ENCODE measurements at places on chromosomes 5 and 9. TPM values are rescaled to one million over a fixed set of nuclear protein-coding genes. Genes with fewer than 3 reads are reported as not detected.

DNA sequence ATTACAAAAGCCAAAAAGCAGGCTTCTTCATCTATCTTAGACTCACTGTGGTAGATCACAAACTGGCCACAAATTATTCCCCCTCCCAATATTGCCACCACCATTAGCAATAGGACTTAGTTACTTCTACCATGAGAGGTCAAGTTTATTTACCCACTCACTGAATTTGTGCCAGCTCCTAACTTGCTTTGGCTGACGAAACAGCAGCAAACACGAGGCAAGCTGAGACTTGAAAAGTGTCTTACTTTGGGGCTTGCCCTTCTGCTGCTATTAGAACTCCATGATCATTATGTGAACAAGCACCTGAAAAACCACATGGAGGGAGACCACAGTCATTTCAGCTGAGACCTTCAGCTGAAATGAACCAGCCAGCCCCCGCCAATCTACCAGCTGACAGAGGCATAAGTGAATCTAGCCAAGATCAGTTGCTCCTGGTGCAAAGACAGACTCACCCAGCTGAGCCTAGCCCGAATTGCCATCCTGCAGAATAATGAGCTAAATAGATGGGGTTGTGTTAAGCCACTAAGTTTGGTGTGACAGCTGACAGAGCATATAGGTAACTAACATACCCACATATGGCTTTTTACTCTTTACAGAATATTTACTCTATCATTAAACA lies 5.7 kb downstream of the WDR41 start:
- no peak for DNase-seq

GRCh38 chr5:171745602-171746001 lies 40.0 kb upstream of the SMIM23 start:
- no peak for DNase-seq

DNA sequence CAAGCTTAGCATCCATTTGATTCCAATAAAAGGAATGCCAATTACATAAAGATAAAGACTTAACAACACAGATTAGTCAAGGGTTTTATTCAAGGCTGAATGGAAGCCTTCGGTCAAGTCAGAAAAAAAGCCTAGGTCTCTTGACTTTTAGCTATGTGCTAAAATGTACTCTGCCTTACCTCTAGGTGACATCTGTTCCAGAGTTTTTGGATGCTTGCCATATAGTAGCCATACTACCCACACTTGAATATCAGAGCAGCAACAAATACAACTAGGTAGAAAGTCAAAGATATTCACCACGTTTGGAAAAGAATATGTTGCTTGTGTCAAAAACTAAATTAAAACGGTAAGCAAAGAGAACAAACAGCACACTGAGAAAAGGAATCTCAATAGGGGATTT lies 484.7 kb downstream of the ELAVL2 start:
- DNase-seq, result no peak

SH3GL2 gene
- not detected for total RNA-seq

PTGDS gene
- not detected for total RNA-seq

- DNase-seq, result no peak
Observed at GRCh38 chr5:56800186-56800585, 15.2 kb upstream of the MAP3K1 start.

GRCh38 chr9:36551910-36552309 lies 20.8 kb upstream of the MELK start:
- DNase-seq, result no peak

GPRIN1 gene
- under 0.01 TPM for total RNA-seq

DNA sequence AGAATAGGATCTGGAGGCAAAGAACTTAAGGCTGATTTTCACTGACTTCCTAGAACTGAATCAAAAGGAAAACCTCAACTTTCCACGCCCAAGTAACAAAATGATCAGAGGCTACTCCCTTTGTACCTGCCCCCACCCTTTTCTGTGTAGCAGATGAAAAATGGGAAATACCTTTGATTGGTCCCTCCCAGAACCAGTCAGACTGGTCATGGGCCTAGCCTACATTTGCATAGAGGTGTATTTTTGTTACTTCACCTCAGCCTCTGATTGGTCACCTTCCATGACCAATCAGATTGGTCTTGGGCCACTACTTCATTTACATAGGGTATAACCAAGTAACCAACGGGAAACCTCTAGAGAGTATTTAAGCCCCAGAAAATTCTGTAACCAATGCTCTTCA lies 1553.5 kb upstream of the C9orf72 start:
- no peak for DNase-seq

DNA sequence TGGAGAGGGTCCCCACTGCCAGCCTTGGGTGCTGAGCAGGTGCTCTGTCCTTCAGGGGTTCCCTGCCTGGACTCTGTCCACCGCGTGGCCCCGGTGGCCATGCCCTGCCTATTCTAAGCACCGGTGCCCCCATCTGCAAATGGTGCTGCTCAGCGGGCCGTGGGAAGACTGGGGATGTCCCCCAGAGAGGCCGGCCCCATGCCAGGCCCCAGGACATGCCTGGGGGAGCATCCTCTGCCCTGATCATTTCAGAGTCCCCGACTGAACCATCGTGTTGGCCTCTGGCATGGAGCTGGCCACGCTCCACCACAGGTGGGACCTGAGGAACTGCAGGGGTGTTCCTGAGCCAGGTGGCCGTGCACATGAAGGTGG lies 64.7 kb downstream of the RXRA start:
- DNase-seq, result no peak

- no peak for DNase-seq
Observed at GRCh38 chr9:104779334-104779733, 15.4 kb downstream of the NIPSNAP3B start.

DNA sequence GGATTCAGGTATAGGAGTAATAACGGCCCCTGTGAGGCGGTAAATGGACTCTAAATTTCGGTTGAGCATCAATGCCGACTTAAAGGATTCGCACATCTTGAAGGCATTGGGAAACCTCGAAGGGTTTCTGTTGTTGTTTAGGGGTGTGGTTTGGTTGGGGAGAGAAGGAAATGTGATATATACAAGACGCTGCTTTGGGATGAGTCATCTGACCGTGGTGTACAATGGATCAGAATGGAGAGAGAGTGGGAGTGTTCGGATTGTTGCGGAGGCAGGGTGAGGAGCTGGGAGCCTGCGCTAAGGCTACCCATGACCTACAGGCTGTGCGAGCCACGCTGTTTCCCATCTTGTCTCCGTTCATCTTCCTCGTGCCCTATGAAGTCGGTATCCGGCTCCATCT lies 60.4 kb upstream of the ERCC6L2 start:
- no peak for DNase-seq

GRCh38 chr9:123775289-123776284 lies 154.3 kb downstream of the DENND1A start:
- no peak for DNase-seq

GRCh38 chr9:82031538-82032280 lies 43.1 kb downstream of the SPATA31D1 start:
- DNase-seq, result no peak

DNA sequence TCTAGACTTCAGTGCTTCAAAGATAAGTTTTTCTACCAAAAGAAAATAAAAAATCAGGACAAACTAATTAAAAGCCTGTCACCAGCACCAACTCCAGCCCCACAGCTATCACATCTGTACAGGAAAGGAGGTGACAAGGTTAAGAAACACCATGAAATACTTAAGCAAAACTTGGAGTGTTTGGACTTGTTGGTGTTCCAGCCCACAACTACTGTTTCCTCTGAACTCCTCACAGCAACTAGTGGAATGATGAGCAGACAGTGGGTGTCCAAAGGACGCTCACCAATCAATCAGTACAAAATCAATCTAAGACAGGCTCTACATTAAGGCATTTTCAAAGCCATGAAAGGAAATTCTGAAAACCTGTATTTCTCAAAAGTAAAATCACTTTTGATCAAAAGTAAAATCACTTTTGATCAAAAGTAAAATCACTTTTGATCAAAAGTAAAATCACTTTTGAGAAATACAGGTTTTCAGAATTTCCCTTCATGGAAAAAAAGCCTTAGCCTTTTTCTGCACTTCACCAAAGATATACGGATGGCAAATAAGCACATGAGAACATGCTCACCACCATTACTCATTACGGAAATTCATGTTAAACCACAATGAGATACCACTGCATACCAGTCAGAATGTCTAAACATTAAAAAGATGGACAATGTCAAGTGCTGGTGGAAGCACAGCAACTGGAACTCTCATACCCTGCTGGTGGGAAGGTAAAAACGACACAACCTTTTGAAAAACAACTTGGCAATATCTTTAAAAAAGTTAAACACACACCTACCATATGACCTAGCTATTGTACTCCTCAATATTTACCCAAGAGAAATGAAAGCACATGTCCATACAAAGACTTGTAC lies 79.7 kb downstream of the MED27 start:
- DNase-seq, result no peak

DNA sequence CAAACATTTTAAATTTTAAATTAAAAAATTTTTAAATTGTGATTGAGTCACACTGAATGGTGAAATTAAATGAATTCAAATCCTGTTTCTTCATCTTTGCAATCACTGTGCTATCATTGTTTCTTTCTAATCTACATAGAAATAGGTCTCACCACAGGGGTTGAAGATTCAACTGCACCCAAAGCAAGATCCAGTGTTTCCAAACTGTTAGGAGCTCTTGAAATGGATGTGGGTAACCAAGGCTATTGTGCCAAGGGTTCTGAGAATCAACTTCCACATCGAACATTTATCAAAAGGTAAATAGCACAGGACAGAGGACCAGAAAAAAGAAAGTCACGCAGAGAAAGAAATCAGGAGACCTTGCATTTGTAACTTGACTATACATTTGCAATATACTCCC lies 172.6 kb upstream of the RASEF start:
- no peak for DNase-seq

DNA sequence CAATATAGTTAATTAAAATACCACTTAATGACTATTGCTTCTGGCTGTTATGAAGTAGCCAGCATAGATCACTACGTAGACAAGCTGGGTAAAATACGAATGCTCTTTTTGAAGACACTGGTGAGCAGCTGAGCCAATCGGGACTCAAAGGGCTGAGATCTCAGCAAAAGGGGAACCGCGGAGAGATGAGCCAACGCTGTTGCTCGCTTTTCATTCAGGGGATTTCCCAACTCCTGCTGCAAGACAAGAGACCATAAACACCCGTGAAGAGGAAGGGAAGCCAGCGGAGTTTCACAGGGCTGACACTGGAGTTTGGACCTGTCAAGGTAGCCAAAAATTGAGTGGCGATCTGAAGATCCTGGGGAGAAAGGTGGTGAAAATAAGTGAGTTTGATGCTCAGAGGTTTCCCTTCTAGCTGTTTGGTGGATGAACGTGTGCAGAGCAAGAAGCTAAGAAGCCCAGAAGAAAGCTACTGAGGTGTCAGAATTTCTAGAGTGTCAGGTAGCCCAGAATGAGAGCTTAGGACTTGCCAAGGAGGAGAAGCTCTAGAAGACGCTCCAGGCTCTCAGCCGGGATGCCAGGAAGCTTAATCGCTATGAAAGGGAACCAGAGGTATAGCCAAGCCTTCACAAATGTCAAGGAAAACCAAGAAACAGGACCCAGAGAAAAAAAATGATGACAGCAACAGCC lies 79.6 kb upstream of the RNU6ATAC start:
- peak; percentile 87 for DNase-seq

DNA sequence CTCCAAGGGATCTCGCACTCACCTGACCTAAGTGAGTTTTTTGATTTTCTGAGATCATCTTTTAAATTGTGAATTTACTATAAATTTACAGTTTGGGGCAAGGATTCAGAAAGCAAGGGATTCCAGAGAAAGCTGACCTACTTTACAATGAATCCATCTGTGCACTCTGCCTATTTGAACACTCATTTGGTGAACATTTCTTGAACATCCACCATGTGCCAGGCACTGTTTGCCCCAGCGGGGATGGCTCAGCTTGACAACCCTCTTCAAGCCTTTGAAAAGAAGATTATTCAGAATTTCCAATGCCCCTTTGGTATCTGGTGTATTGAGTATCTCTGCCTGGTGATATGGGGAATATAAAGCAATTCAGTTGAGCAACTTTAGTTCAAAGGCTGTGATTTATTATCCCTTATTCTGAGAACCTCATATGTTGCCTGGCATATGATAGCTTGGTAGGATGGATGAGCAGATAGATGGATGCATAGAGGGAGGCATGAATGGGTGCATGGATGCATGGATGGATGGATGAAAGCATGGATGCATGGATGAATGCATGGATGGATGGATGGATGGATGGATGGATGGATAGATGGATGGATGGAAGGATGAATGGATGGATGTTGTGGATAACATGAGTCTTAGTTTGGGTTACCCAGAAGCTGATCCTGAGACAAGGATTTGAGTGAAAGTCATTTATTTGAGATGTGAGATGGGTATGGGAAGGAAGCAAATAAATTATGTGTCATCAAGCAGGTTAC lies 149.7 kb upstream of the ZNF366 start:
- no peak for DNase-seq

- DNase-seq, result no peak
Observed at GRCh38 chr5:54086191-54086590, 224.2 kb downstream of the ARL15 start.

CDH10 gene
- total RNA-seq, result under 0.01 TPM

DNA sequence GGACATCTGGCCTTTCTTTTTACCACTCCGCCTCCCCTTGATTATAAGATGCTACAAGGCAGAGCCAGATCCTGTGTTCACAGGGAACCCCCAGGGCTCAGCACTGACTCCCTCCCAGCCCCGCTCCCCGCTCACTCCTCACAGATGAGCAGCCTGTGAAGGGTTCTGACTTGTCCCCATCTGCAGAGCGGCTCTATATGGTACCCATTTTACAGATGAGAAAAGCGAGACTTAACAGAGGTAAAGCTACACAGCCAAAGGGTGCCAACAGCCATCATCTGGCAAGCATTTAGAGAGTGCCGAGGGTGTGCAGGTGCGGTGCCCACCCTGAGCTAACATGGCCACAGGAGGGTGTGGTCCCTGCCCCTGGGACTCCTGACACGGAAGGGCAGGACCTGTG lies 18.8 kb downstream of the FIBCD1 start:
- no peak for DNase-seq

DNA sequence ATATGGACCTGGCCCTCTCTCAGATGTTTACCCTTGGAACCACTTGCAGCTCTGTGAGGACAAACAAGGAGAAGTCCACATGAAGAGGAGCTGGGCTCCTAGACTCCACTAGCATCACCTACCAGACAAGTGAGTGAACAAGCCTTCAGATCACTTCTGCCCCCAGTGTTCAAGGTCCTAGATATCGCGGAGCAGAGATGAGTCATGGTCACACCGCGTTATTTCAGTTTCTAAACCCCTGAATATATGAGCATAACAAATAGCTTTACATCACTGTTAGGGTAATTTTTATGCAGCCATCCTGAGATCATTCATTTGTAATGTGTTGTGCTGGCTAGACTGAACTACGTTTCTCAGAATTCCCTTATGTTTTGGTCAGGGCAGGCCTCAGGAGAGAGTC lies 77.0 kb upstream of the DAP start:
- DNase-seq, result no peak

- no peak for DNase-seq
Observed at GRCh38 chr5:150053713-150054392, 32.5 kb downstream of the CSF1R start.

GRCh38 chr9:127005770-127006314 lies 91.3 kb downstream of the RALGPS1 start:
- no peak for DNase-seq

LCNL1 gene
- not detected for total RNA-seq

SURF1 gene
- 22.9 TPM for total RNA-seq

OBP2B gene
- not detected for total RNA-seq

Measured in hematopoietic multipotent progenitor cell (in vitro differentiated cells).